GM12891 (cell line): ENCODE measurements at places on chromosomes 4 and X.
A peak's percentile ranks its signal among the peaks of the same experiment; 100 is the strongest.

DNA sequence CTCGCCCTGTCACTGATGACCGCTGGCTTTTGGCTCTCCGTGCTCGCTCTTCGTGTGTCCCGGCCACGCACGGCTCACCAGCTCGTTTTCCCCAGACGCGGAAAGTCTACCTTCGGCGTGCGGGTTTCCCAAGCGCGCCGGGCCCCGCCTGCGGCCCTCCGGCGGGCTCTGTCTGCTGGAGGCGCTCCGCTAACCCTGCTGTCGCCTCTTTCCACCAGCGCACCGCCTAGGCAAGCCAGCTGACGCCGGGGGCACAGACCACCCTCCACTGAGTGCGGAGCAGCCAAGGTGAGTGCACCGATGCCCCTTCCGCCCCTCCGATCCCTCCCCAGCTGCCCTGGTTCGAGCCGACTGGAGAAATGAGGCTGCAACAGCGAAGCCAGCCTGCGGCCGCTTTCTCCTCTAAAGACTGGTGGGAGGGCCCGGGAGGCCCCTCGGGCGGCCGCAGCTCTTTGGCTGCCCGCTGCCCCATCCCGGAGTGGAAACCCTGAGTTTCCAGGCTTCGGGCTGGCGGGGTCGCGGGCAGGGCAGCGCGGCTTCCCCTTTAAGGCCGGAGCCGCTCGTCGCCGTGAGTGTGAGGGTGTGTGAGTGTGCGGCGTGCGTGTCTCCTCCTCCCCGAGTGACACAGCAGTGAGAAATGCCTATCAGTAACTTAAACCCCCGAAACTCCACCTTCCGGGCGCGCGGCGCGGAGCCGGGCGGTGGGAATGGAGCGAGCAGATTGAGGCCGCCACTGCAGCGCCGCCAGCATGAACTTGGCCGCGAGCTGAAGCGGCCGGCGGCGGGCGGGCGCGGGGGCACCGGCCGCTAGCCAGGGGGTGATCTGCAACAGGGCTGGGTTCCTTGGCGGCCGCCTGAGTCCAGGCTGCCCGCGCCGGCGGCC lies at the start of gene MAMLD1:
Gene MAMLD1 (plus strand): TSS at position 719 of the 883 bp plus-strand sequence. CDS start 82,200 bp downstream, outside the sequence.
- DNase-seq: peak; percentile 16

GRCh38 chrX:106950381-106950780 lies 30.2 kb downstream of the CLDN2 start:
- DNase-seq: no peak

DNA sequence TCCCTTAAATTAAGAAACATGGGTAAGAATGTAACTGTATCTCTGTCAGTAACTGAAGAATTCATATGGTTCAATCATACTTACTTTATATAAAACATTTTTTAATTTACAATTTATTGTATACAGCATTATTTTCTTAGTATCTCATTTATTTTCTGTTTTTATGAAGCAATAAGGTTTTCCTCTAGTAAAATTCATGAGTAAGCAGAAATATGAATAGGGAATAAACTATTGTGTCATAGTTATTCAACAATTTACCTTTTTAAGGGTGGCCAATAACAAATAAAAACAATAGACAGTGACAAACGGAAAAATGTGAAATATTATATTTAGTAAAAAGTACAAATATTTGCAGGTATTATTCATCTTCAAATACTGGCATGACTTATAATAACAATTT lies 624.4 kb downstream of the TECRL start:
- no peak for DNase-seq

GRCh38 chr4:111405989-111406388 lies 739.3 kb upstream of the FAM241A start:
- no peak for DNase-seq

DNA sequence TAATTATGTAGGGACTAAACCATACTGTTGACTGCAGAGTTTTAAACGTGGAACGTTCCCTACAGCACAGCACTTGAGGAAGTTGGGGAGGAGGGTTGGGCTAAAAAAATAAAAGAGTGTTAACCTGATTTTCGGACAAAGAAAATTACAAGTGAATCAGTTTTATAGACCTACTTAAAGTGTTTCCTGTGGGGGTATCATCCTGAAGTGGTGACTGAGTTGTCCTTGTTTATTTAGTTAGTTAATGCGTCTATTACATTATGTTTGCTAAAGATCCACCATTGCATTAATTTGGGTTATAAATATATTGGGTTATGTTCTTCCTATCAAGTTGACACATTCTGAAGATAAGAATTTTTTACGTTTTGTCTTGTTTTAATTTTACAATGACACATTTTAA lies 14.7 kb downstream of the UNC5C start:
- DNase-seq: no peak

GRCh38 chr4:24794480-24794879 lies 893 bp upstream of the SOD3 start:
- no peak for DNase-seq

DNA sequence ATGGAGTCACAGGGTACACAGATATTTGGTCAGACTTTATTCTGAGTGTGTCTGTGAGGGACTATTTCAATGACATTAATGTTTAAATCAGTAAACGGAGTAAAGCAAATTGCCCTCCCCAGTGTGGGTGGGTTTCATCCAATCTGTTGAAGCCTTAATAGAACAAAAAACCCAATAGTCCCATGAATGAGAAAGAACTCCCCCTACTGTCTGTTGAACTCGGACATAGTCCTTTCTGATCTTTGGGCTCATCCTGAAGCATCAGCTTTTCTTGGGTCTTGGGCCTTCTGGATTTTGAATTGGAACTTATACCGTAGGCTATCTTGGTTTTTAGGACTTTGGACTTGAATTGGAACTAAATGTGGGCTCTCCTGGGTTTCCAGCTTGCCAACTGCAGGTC lies 193.6 kb downstream of the COX7B2 start:
- DNase-seq: no peak

GRCh38 chrX:123665197-123665596 lies 67.7 kb downstream of the THOC2 start:
- no peak for DNase-seq

DNA sequence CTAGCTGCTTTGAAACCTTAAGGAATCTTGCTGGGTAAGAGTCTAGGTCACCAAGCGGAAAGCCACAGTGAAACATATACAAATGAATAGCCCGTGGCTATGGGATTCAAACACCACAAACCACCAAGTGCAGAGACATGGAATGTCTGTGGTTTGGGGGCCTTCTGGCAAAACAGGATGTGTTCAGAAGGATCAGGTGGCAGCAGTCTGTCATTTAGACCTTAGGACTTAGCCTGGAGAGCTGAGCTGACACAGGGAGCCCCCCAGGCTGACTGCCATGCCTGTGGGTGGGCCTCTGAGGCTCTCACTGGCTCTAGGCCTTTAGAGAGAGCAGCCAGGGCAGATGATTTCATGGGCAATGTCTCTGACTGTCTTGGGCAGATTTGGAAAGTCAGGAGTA lies 225.6 kb downstream of the FBXW7 start:
- DNase-seq: no peak

GRCh38 chr4:101419336-101420135 lies 72.2 kb upstream of the PPP3CA start:
- no peak for DNase-seq

DNA sequence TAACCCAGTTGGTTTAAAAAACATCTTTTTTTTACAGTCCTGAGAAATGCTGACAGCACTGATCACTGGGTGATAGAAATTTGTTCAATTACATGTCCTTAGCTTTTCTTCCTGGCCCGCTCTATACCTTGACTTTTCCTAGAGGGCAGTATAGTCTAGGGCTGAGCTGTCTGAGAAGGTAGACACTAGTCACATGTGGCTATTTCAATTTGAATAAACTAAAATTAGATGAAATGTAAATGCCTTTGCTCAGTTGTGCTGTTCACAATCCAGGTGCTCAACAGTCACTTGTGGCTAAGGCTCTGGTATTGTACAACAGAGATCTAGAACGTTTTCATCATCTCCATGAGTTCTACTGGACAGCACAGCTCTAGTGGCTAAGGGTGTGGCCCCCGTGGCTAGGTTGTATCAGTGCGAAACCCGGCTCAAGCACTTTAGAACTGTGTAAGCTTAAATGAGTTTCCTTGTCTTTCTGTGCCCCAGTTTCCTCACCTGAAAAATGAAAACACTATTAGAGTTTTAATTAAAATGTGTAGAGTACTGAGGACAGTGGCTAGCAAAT lies 111.6 kb upstream of the WDR17 start:
- DNase-seq: no peak

GRCh38 chrX:19863212-19863856 lies 24.1 kb downstream of the SH3KBP1 start:
- no peak for DNase-seq

DNA sequence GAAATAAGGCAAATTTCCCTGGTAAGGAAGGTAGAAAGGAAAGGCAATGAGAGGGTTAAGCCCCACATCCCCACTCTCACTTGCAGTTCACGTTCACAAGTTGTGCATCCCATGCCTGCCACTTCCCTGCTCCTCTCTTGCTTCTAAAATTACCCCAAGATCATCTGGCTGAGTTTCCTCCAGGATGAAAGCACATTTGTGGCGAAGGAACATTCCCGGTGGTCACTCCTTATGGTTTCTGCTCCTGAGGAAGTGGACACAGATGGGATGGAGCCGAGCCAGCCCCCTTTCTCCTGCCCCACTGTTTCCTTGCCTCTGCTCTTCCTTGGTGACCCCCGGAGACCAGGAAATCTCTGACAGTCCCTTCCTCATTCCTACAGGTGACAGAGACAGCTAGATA lies 37.5 kb downstream of the SPINK2 start:
- DNase-seq: no peak

GRCh38 chr4:67198727-67199126 lies 346.6 kb downstream of the CENPC start:
- no peak for DNase-seq

GRCh38 chrX:115571712-115572111 lies 10.7 kb downstream of the PLS3 start:
- DNase-seq: no peak

GRCh38 chr4:172547724-172548123 lies 620.9 kb upstream of the GALNT7 start:
- no peak for DNase-seq

GRCh38 chr4:54662123-54662522 lies 4.4 kb downstream of the KIT start:
- no peak for DNase-seq

DNA sequence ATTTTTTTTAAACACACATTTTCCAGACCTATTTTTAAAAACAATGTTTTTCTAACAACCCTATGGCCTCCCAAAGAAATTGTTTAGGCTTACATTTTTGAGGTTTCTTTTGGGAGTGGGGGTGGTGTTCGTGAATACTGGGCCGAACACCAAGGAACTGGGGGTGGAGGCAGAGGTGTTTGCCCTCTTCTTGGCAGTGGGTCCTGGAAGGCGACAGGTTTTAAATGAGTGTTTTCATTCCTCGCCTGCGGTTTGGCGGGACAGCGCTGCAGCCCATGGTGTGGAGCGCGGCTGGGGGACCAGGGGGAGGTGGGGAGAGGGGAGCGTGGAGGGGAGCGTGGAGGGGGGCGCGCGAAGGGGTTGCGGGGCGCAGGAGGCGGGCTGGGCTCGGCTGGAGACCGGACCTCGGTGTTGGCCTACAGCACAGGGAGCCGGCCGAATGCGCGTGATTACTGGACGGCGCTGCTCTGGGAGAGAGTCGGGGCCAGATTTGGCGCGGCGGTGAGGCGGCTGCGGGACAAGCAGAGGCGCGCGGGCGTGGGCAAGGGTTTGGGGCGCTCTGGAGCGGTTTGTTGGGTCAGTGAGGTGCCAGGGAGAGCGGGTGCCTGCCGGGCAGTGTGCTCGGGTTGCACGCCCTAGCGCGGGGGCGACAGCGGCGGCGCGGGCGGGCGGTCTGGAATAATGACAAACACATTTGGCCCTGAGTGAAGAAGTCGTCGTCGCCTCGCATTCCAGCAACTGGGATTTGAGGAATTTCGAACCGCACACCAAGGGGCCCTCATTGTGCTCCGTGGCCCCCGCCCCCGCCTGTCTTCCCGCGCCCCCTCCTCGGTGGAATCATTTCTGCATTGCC lies 764 bp downstream of the PDGFRA start:
- no peak for DNase-seq

GRCh38 chrX:124086411-124086810 lies 124.9 kb downstream of the STAG2 start:
- DNase-seq: no peak

- no peak for DNase-seq
Observed at GRCh38 chr4:43234626-43235415, 342.3 kb downstream of the GRXCR1 start.

GRCh38 chr4:184657144-184657543 lies 7.6 kb downstream of the PRIMPOL start:
- no peak for DNase-seq

- DNase-seq: no peak
Observed at GRCh38 chr4:113969709-113970334, 9.6 kb downstream of the ARSJ start.

GRCh38 chrX:46559062-46559461 lies 13.8 kb upstream of the ZNF674 start:
- DNase-seq: no peak

DNA sequence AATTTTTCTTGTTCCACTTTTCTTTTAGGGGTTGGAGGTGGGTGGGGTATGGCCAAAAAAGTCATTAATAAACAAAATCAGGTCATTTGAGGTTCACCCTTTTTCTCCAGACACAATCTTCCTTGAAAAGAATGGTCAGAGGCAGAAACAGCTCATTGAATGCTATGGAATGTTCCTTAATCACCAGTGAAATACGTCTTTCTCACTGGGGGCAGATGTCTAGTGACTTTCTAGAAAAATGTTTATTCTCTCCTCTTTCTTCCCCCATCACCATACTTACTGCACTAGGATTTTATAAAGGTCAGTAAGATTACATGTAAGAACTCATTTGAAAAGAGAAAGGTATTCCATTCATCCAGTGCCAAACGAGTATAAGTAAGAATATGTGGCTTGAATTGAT lies 44.5 kb downstream of the MGST2 start:
- no peak for DNase-seq

GRCh38 chr4:139764182-139764581 lies 98.6 kb downstream of the MGST2 start:
- DNase-seq: no peak

- no peak for DNase-seq
Observed at GRCh38 chr4:80049402-80049801, 23.6 kb downstream of the ANTXR2 start.

GRCh38 chr4:183823434-183823833 lies 81.7 kb upstream of the STOX2 start:
- no peak for DNase-seq

DNA sequence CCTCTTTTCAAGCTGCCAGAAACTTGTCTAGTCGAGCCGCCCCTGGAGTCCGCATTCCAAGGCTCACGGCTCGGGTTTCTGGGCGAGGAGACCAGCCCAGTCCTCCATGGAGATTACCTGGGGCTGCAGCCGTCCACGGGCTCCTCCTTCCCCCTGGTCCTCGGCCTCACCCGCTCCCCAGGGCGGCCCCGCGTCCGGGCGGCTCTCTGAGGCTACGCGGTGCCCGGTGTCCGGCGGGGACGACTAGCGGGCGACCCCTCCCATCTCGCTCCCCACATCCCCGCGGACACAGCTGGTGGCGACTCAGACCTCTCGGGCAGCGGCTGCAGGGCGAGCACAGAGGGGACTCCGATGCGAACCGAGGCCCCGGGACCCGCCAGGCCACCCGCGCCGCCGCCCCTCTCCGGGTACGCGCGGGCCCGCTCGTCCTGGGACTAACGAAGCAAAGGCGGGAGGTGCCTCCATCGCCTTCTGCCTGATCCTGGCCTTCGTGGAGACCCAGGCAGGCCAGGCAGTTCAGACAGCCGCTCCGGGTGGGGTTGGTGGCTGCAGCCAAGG lies 159.4 kb downstream of the TRAM1L1 start:
- DNase-seq: no peak
